Left lobe of liver (tissue), 2 donors: ENCODE measurements at places on chromosomes 2 and 18. TPM values are rescaled to one million over a fixed set of nuclear protein-coding genes. Genes with fewer than 3 reads are reported as not detected.

The ALK gene
- total RNA-seq = not detected

The CYRIA gene
- 1.7 TPM for total RNA-seq

The TMEM182 gene
- 1.6 TPM for total RNA-seq

The NOTO gene
- total RNA-seq = not detected

The GDF7 gene
- 3.5 TPM for total RNA-seq

The VAPA gene
- total RNA-seq = 72.4 TPM

DNA sequence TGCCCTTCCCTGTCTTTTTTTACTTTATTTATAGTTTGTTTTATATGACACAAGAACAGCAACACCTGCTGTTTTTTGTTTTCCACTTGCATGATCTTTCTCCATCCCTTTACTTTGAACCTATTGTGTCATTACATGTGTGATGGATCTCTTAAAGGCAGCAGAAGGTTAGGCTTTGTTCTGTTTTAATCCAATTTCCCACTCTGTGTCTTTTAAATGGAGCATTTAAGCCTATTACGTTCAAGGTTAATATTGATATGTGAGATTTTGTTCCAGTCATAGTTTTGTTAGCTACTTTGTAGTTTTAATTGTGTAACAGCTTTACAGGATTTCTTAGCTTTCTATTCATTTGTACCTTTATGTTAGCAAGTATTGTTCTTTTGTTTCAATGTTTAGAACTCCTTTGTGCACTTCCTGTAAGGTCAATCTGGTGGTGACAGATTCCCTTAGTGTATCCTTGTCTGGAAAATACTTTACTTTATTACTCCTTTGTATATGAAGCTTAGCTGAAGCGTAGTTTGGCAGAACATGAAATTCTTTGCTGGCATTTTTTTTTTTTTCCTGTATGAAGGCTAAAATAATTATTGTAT, 1443.0 kb upstream of the LRRTM1 start:
- DNase-seq = no peak

GRCh38 chr2:120470041-120470965, 124.4 kb downstream of the INHBB start:
- DNase-seq = peak; percentile 94

DNA sequence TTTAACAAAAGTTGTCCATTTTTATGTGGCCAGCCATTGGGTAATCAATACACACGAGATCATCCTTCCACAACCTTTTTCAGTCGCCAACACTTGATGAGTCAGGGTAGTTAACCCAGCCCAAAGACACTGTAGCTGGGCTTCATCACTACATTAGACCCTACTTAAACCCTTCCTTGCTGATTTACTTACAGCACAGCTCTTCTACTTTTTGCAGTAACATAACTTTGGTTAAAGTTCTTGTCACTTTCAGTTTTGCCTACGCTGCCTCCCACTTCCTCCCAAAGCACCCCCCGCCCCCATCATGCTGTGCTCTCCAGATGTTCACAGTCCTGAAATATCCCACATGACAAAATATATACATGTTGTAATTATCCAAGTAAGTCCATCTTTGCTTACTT, 103.6 kb downstream of the CDK15 start:
- DNase-seq = no peak

DNA sequence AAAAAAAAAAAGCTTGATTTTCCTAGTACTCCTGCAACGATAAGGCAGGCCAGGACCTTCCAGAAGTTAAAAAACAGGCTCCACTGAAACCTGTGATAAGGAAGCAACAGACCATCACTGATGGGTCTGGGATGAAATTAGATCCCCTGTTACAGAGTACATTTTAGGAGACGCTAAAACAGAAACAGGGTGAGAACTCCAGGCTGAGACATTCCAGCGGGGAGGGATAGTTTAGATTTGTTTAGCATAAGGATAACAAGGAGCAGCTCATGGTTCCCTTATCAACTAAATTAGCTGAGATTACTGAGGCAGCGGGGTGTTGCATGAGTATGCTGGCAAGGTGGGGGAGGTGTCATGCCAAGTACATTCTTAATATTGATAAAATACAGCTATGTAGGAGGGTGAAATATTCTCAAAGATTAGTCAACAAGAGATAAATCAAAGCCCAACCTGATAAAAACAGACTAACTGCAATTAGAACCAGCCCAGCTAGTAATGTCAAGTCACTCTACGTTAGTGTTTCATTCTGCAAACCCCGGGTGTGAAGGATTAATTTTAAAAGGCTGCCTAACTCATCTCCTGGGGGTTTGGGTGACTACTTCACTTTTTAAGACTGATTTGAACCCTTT, 75.0 kb upstream of the BZW1 start:
- DNase-seq = no peak

- no peak for DNase-seq
These were observed 153.6 kb downstream of the ALK start for GRCh38 chr2:29767606-29768335.

GRCh38 chr18:62556397-62556796, 33.6 kb downstream of the ZCCHC2 start:
- no peak for DNase-seq

DNA sequence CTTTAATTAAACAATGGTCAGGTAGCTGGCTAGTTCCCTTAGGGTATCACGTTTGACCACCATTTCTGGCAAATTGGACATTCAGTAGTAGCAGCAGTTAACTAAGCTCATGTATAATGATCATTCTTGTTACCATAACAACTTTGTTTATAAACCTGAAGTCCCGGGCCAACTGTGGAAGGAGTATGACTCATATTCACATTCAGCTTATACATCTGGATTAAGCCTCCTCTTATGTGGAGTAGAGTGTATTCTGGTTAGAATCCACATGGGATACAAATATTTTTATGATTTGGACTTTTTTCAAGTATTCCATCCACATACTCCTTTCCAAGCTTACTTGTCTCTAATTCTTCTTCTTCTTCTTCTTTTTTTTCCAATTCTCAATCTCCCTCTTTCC, 70.3 kb upstream of the ZSWIM2 start:
- DNase-seq = no peak

DNA sequence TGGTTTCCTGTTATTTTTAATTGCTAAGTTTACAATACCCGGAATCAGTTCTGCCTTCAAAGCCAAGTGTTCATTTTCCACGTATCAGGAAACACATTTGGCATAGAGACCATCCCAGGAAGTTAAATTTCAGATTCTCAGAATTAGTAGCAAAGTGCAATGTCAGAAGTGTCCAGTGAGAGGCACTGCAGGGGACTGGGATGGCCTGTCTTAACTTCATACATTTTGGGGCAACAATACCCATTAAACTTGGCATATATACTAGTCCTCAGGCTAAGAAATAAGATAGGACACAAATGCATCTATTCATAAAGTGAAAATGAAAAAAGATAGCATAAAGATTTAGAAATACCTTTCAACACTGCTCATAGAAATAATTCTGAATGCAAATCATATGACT, 1.5 kb upstream of the IL1RL2 start:
- no peak for DNase-seq

GRCh38 chr2:26552641-26553374, 74.9 kb upstream of the OTOF start:
- no peak for DNase-seq

- DNase-seq = no peak
These were observed 171.2 kb downstream of the NBAS start for GRCh38 chr2:15389895-15390294.

DNA sequence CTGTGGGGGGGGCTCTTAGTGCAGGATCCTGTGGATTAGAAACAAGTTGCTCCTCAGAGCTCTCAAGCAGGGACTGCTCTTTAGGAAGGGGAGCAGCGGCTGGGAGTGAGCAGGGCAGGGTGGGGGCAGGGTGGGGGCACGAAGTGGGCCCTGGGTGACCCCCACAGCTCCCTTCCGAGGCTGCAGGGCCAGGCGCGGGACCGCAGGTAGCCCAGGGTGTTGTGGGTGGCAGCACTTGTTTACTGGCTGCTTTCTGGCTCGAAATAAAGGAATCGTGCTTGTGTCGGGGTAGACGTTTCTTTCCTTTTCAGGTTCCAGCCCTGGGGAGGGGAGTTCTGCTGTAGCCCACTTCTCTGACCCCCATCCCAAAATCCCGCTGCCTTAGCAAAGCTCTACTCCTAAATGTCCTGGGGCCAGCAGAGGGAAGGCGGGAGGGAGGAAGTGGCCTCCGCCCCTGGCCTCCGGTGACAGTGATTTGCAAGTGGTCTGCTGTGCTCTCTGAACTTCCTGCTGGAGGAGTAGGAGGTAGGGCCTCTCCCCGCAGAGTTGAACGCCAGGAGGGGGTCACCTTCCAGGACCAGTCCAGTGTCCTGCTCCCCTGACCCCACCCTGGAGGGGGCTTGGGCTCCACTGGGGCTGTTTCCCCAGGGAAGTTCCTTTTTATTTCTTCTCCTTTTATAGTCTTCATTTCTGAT, 8.3 kb downstream of the NEU4 start:
- no peak for DNase-seq

GRCh38 chr18:48390641-48391040, 18.5 kb downstream of the ZBTB7C start:
- DNase-seq = no peak

GRCh38 chr2:199316851-199317250, 140.9 kb downstream of the SATB2 start:
- DNase-seq = no peak

GRCh38 chr18:905307-905947, 756 bp downstream of the ADCYAP1 start:
- DNase-seq = no peak
